ENCODE measurements at places on chromosomes 12 and 14.

DNA sequence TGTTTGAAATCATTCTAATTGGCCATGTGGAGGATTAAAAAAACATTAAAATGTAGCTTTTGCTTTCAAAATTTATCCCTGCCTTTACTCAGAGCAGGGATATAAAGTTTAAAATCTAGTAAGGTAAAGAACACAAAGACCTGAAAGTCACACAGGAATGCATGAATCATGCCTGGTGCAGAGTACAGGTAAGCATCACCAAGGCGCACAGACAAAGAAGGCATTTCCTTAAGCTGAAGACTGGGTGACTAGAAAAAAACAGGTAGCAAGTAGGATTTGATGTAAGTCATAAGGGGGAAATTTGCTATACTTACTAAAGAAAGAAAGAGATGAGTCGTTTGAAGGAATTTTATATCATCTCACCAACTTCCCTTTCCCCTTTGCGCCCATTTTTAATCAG is 405.6 kb downstream of the GXYLT1 start:
- DNase-seq: no peak

GRCh38 chr14:33848706-33849454 is 102.0 kb downstream of the EGLN3 start:
- DNase-seq: peak; percentile 69

DNA sequence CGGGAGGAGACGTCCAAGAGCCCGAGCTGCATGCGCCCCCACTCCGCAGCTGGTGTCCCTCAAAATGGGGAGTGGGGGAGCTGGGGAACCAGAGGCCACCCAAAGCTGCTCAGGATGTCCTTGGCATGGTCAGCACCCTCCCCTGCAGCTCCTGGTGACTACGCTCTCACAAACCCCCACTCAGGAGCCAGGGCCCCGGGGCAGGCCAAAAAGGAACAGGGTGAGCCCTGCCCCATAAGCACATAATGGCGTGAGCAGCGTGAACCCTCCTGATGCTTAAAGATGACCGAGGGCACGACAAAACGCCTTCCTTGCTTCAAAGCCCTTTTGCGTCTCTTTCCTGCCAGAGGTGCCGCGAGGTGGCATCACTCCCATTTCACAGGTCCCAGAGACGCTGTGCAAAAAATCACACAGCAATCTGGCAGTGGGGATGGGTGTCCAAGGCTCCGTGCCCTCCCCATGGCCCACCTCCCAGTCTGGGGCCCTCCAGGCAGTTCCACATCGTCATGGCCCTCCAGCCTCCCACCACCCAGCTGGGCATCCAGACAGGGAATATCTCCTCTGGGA is 13.5 kb downstream of the NCOR2 start:
- no peak for DNase-seq

DNA sequence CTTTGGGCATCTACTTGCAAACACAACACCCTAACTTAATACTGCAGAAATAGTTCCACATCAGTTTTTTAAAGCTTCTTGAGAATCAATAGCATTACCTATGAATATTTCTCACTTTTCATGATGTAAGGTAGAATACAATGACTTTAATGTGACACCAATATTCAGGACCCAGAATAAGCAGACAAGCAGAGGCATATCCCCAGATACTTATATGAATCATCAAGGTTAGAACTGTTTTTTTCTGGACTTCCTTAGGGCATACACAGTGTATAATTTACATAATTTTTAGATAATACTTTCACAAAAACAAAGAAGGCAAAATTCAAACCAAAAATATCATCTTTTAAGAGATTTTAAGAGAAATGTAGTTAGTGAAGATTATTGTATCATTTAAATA is 885.8 kb downstream of the FSCB start:
- no peak for DNase-seq

- DNase-seq: no peak
Observed at GRCh38 chr14:42563313-42563712, 956.6 kb downstream of the LRFN5 start.

DNA sequence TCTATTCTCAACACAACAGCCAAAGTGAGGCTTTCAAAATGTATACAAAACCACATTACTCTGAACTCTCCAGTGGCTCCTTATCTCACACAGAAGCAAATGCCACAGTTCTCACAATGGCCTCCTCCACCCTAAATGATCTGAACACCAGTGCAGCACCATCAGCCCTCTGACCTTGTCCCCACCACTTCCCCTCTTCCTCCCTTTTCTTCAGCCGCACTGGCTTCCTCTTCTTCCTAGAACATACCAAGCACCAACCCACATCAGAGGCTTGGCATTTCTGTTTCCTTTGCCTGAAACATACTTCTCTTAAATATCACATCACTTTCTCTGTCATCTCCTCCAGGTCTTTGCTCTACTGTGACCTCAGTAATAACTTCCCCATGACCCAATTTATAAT is 66.3 kb downstream of the GPR135 start:
- DNase-seq: no peak

DNA sequence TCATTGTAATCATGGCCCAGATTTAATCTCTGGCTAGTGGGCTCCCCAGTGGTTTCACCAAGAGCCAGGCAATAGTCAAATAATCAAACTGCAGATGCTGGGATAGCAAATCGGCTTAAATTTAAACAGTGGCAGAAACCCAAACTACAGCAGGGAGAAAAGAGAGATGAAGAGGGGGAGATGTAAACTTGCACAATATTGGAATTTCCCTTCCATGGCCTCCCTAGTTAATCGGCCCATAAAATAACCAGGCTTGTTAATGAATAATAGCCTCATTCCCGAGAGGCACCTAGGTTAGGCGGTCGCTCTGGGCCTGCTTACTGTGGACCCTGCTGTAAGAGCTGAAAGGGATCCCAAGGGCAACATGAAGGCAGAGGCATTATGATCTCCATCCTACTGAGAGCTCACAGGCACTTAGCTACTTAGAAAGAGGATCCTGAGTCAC is 116.2 kb downstream of the NUAK1 start:
- no peak for DNase-seq

GRCh38 chr12:117836999-117837736 is 131.6 kb downstream of the KSR2 start:
- DNase-seq: peak; percentile 82

- DNase-seq: peak; percentile 20
Observed at GRCh38 chr12:9751204-9752144, 9.2 kb downstream of the CD69 start.

- DNase-seq: no peak
Observed at GRCh38 chr14:91419044-91419397, 1.4 kb upstream of the CCDC88C start.

DNA sequence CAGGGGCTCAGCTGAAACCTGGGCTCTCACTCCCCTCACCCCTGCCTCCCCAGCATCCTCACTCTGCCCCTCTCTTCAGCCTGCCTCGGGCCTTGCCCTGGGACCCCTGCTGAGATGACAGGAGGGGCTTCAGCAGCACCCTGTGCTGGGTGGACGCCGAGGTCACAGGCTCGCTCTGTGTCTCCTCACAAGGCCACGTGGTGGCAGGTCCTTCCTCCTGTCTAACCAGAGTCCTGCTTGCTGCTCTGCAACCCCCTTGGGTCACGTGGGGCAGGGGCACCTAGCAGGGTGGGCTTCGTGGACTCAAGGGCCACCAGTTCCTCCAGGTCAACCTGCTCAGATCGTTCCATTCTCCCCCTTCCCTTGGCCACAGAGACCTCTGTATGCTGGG is 90.4 kb downstream of the TMEM121 start:
- no peak for DNase-seq

- no peak for DNase-seq
Observed at GRCh38 chr12:104852896-104853295, 105.2 kb downstream of the SLC41A2 start.

GRCh38 chr14:34328178-34328577 is 133.9 kb downstream of the SPTSSA start:
- DNase-seq: no peak

- no peak for DNase-seq
Observed at GRCh38 chr12:47860279-47860841, 40.7 kb upstream of the HDAC7 start.

GRCh38 chr14:69013943-69014782 is 35.1 kb upstream of the ACTN1 start:
- DNase-seq: no peak
